ENCODE measurements at places on chromosomes 16 and 17. TPM values are rescaled to one million over a fixed set of nuclear protein-coding genes. Genes with fewer than 3 reads are reported as not detected.

Gene PRRT2
- total RNA-seq = 26.3 TPM

Gene HSBP1
- total RNA-seq = 75.6 TPM

Gene ORAI3
- total RNA-seq = 21.8 TPM

Gene FGF11
- 3.8 TPM for total RNA-seq

Gene MIS12
- total RNA-seq = 15.0 TPM

Gene NRN1L
- total RNA-seq = 1.6 TPM

Gene SPHK1
- total RNA-seq = 19.4 TPM

Gene COA3
- total RNA-seq = 36.1 TPM

Gene WFIKKN1
- total RNA-seq = 1.5 TPM

Gene SHCBP1
- total RNA-seq = 1.9 TPM

Gene DOK4
- 22.6 TPM for total RNA-seq

Gene CLCN7
- 67.0 TPM for total RNA-seq

Gene ZNF652
- total RNA-seq = 60.9 TPM

Gene HAP1
- 0.09 TPM for total RNA-seq

Gene CA5A
- not detected for total RNA-seq

Gene CTF1
- 13.3 TPM for total RNA-seq

Gene CDH8
- total RNA-seq = not detected

Gene CYB561
- total RNA-seq = 24.7 TPM

All from sciatic nerve (tissue), 2 donors.